Activated CD4-positive, CD25-positive, alpha-beta regulatory T cell (primary cell): ENCODE measurements at places on chromosomes 12 and 14.

- DNase-seq, result no peak
Measured at GRCh38 chr14:101191101-101191720, 287.7 kb upstream of the RTL1 start.

DNA sequence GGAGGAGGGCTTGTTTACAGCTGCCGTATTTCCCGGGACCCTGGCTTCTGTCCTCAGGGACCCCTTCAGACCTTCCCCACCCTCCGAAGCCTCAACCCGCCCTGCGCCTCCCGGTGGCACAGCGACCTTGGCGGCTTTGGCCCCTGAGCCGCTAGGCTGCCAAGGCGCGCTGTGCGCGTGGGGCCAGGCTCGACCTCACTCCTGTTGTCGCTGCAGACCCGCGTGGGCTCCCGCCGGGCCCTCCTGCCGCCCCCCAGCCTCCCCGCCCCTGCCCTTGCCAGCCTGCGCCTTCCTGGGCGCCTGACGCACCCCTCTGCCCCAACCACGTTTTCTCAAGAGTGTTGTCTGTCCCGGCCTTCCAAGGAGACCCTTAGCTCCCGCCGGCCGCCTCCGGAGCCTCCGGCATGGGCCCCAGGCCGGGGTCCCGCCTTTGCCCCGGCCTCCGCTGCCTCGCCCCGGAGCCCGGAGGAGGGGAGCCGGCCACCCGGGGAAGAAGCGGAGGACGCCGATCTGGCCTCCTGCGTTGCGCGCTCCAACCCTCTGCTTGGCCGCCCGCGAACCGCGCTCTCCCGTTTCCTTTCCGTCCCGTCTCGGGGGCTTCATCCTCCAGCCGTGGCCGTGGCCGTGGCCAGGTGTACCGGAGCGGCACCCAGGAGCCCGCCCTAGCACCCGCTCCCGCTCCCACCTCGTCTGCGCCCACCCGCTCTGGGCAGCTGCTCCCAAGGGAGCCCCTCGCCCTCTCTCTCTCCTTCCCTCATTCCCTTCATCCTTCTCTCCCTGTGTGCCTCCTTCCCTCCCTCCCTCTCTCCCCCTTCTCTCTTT lies 19.9 kb downstream of the PPP2R5C start:
- DNase-seq, result no peak

- no peak for DNase-seq
Measured at GRCh38 chr12:62642486-62642885, 175.9 kb downstream of the MON2 start.

DNA sequence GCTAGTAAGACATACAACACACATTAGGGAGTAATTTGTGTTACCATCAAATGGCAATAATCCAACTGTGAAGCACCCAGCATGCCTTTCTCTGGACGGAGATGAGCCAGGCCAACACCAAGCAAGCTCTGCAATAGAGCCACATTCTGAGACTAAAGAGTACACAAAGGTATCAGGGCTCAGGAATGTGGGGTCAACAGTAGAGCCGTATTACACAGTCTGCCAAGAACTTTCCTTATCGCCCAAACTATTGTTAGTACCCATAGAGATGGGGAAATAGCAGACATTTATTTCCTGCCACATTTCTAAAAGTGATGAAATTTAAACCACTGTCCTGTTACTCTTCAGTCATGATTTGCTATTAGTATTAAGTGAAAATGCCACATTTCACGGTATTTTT lies 113.7 kb downstream of the BMP4 start:
- DNase-seq, result no peak

DNA sequence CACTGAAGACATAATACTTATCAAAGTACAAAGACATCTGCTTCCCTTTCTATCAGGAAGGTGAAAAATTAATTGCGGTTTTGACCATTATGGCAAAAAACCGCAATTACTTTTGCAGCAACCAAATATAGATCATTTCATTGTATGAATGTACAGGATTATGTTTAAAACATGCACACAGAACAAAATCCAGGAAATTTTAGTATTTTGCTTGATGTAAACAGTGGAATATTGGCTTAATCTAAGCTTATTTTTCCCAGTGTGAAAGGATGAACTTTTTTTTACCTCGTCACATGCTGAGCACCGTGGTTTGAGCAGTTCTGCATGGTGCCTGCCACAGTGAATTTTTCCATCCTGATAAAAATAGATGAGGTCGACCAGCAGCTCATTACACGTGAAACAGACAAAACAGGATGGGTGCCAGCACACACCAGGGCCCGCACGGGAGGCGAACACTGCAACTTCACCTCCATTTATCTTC lies 121.2 kb downstream of the PRICKLE1 start:
- no peak for DNase-seq

DNA sequence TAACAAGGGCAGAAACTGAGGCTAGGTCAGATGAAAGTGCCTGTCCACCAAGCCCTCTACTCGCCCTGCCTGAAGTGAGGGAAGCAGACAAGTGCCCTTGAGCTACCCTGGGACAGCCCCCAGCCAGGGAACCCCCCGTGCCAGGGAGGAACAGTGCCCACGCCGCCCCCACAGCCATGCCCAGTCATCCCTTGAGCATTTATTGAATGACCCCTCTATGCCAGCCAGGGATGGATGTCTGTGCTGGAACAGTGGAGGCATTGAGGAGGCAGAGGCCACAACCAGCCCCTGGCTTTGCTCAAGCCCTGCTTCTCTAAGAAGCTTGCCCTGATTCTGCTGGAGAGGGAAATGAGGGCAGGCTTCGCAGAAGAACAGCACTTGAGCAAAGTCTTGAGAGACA lies 3.7 kb upstream of the AQP6 start:
- DNase-seq, result no peak

GRCh38 chr14:79709573-79709972 lies 501.7 kb downstream of the DIO2 start:
- DNase-seq, result no peak

- DNase-seq, result no peak
Measured at GRCh38 chr12:93812626-93813025, 135.5 kb downstream of the CRADD start.

GRCh38 chr12:11753150-11753499 lies 103.7 kb downstream of the ETV6 start:
- DNase-seq, result no peak

GRCh38 chr14:59454139-59454538 lies 11.0 kb downstream of the GPR135 start:
- no peak for DNase-seq

GRCh38 chr12:28883406-28883997 lies 265.6 kb upstream of the FAR2 start:
- no peak for DNase-seq

DNA sequence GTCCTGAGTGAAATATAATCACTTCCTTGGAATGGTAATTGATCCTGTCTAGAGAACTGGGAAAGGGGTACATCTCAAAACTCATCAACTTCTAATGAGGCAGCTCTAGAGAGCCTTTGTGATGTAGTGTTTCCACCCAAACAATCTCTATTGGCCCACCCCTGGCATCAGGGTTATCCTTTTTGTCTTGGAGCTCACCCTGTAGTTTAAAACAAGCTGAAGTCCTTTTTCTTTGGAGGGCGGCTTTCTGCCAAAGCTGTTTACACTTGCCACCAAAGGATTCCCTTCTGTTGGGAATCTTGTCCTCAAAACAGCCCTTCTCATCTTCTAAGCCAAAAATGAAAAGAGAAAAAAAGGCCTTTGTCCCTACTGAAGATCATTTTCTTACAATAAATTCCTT lies 60.6 kb upstream of the GTF2A1 start:
- no peak for DNase-seq

DNA sequence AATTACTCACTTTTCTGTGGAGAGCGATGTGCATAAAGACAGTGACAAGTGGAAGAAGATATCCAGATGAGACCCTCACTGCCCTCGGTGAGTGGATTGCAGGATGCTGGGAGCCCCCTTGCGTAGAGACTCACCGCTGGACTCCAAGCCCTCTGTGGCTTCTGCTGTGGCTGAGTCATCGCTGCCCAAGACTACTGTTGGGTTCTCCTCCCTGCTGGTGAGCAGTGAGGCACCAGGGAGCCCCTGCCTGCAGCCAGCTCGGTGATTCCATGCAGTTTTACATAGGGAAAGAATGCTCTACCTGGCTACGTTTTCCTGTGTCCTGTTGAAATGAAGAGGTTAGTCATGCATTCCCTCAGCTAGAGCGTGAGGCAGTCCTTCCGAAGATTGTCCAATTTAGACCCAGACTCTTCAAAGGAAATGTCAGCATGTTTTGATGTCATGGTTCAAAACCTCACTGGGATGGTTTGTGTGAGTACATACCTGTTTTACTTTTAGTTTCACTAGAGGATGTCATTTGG lies 28.2 kb downstream of the TRAF3 start:
- DNase-seq, result no peak

- DNase-seq, result no peak
Measured at GRCh38 chr12:8680533-8680932, 17.3 kb upstream of the RIMKLB start.

GRCh38 chr14:50954811-50955372 lies 10.6 kb upstream of the PYGL start:
- DNase-seq, result no peak

GRCh38 chr12:94616203-94616729 lies 34.1 kb downstream of the TMCC3 start:
- DNase-seq, result no peak

DNA sequence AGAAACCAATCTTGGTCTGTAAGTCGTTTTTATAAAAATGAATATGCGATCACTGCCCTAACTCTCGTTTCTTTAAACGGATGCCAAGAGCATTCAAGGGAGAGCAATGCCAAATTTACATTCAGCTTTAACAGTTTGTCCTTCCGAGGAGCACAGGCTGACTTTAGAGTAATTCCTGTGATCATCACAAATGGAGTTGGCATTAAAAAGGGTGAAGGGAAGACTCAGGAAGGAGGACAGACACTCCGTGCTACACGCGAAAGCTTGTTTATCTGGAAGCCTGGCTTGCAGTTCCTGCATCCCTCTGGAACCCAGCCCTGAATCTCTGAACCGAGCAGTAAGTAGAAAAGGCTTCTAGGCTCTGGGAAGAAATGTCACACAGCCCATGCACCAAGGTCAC lies 78.4 kb downstream of the PAPOLA start:
- no peak for DNase-seq

DNA sequence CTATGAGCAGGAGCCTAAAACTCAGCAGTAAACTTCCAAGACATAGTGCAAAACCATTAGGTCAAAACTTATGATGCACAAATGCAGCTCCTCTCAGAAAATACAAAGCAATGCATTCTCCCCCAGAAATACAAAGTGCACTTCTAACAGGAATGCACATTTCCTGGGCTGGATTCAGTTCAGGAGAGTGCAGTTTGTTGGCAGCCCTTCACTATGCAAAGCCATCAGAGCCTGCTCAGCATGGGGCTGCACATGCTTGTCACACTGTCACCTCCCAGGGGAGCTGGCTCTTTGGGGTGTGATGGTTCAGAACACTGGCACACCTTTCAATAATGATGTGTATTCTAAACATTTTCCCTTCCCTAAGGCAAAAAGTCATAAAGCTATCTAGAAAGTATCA lies 110.4 kb downstream of the KCNK10 start:
- no peak for DNase-seq

- DNase-seq, result no peak
Measured at GRCh38 chr14:39060818-39061437, 42.1 kb downstream of the SEC23A start.

DNA sequence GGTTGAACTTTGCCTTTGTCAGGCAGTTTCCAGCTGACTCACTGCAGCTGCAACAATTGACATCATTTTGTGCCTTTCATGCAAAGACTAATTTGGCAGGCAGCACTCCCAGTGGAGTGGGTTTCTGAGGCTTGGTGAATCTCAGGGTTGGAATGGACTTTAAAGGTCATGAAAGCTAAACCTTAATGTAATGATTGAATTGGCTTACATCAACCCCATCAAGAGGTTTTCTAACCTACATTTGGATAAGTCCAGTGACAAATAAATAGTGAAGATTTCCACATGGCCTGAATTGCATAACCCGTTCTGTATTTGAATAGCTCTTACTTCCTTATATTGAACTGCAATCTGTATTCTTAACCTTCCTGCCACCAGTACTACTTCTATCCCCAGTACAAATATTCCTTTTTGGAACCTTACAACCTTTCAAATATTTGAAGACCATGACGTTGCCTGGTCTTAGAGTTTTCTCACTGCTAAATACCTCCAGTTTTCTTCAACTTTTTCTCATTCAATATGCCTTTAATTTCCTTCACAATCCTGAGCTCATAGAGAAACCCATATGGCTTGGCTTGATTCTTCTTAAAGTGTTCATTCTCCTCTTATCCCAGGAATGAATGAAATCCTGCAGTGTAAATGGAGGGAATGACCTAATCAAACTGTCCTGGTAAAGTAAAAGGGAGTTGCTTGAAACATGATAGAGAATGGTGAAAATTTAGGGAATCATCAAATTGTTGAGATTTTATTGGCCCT lies 168.1 kb upstream of the NOVA1 start:
- no peak for DNase-seq

GRCh38 chr12:60152756-60153155 lies 556.9 kb downstream of the SLC16A7 start:
- DNase-seq, result no peak

- DNase-seq, result no peak
Measured at GRCh38 chr14:105889666-105890473, 363.5 kb downstream of the TMEM121 start.

GRCh38 chr12:12683725-12684124 lies 12.3 kb downstream of the GPR19 start:
- DNase-seq, result no peak
